ENCODE measurements at places on chromosomes 16 and 17.

DNA sequence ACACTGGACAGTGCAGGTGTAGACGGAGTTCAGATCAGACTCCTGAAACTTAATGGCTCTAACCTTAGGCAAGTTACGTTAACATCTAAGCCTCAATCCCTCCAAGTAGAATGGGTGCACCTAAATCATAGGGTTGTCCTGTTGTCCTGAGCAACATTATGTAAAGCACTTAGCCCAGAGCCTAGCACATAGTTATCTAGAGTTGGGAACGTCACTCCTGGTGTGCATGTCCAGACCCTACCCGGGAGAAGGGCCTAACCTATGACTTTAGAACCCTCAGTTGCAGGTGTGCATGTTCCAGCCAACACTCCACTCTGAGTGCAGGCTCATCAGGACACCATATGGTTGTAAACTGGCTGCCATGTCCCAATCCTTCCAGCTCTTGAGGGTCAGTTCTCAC is 26.0 kb downstream of the LIG3 start:
- no peak for DNase-seq

DNA sequence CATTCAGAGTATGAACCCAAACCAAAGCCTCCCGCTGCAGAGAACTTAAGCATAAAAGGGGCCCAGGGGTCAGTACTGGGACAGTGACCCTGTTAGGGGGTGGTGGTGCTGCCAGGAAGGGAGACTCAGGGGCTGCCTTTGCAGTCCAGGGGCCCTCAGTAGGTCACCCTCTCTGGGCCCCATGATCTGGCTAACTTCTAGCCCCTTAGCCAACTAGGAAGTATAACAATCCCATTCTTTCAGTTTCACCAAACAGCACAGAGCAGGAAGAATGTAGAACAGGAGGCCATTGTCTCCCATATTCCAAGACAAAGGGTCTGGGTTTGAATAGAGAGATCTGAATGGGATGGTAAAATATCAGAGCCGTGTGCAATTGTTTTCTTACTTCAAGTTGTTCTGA is 378.6 kb upstream of the C16orf82 start:
- no peak for DNase-seq

- DNase-seq: no peak
Measured at GRCh38 chr17:31740611-31741082, 118.4 kb downstream of the COPRS start.

DNA sequence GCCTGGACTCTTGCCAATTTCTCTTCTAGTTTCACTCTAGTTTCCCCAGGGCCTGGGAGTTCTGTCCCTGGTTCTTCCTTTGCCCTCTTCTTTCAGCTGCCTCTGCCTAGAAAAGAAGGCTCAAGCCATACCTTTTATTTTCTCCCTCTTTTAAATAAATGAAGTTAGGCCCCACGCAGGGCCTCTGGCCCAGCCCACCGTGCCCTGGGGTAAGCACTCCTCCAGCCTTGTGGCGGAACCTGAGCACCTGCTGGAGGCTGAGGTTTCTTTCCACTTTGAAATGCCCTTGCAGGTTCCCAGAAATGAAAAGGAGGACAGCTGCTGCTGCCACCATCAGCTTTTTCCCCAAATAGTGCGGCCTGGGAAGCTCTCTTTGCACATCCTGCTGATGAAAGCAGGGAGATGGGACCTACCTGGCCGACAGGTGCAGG is 139.4 kb downstream of the CCDC182 start:
- no peak for DNase-seq

GRCh38 chr16:397736-398332 is 835 bp downstream of the NME4 start:
- peak; percentile 40 for DNase-seq

DNA sequence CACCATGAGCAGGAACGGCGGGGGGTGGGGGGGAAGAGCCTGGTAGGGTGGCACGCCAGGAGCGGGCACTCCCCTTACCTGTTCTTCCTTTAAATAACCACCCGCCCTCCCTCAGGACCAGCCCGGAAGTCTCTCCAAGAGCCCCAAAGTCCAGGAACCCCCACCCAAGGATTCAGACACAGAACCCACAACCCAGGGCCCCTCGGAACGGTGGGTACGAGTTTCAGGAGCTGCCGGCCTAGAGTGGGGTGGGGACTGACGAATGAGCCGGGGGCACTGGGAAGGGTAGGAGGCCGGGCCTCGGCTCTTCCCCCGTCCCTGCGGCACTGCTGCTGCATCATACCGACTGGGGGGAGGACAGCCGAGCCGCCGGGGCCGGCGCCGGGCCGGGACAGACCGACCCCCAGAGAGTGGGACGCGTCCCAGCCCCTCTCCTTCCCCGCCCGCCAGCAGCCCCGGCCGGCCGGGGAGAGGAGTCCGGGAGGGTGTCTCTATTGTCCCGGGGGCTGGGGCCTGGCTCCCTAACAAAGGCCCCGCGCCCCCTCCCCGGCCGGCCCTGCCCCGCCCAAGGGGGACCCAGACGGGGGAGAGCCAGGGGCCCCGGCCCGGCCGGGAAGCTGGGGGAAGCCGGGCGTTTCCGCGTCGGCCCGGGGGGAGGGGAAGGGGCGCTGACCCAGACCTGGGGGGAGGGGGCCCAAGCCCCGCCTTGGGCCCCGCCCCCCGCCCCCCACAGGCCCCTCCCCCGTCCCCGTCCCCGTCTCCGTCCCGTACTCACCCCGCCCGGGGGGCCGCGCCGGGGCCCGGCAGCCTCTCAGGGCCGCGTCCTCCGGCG is 747 bp downstream of the ATXN7L3 start:
- DNase-seq: peak; percentile 39

DNA sequence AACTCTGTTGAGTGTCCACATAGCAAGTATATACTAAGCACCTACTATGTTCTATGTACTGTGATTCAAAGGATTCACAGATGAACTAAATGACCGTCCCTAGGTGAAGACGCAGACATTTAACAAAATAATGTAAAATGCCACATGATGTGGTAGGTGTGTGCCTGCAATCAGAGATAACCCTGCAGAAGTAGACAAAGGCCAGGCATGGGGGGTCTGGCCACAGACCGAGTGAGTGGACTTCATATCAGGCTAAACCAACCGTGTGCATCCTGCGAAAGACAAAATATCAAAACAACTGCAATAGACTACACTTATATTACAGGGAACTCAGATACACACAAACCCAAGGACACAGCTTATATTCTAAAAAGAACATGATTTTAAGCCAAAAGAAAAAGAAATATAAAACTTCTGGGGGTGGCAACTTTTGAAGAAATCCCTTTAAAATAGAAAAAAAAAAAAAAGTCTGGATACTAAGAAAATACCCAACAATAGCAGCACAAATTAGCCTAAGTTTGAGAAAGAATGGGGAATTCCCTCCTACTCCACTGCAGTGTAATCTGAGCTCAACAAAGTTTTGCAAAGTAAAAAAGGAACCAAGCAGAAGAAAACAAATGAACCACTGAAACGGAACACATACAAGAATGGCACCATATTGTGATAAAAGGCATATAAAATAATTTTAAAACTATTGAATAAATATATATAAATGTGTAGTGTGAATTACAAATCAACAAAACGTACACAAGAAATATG is 12.3 kb downstream of the HSDL1 start:
- DNase-seq: no peak

GRCh38 chr16:3328643-3329042 is 23.3 kb downstream of the ZNF75A start:
- DNase-seq: no peak

GRCh38 chr16:82083710-82084353 is 48.8 kb downstream of the HSD17B2 start:
- no peak for DNase-seq

DNA sequence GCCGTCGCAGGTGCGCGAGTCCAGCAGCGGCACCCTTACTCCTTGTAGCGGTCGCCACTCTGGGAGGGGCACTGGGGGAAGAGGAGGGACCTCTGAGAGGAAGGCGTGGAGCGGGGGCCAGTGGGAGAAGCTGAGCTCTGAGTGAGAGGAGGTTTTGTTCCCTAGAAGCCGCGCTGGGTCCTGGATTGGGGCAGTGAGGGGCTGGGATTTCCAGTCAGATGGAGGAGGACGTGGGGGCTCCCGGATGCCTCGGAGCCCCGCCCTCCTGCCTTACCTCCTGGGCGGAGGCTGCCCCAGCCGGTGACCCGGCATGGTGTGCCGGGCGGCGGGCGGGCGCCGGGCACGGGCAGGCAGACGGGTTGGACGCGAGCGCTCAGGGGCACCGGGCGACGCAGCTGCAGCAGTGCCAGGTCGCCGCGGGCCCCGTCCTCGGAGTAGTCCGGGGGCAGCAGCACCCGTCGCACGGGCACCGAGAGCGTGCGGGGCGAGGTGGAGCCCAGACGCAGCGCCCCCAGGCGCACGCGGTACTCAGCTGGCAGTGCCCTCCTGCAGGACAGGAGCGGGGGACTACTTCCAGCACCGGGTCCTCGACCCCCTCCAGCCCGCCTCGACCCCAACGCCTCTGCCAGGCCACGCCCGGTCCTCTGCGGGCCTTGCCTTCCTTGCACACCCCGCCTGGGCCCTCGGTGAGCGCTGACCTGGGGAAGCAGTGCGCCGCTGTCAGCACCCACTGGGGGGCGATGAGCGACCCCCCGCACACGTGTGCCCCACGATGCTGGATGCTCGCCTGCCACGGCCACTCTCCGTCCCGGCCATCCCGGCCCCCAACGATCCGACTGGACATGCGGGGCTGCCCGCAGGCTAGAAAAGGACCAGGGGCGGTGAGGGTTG is 2.0 kb downstream of the PRSS33 start:
- no peak for DNase-seq

GRCh38 chr17:17175917-17176316 is 30.2 kb downstream of the PLD6 start:
- DNase-seq: no peak

- no peak for DNase-seq
Measured at GRCh38 chr16:30368122-30368791, 2.0 kb downstream of the TBC1D10B start.

DNA sequence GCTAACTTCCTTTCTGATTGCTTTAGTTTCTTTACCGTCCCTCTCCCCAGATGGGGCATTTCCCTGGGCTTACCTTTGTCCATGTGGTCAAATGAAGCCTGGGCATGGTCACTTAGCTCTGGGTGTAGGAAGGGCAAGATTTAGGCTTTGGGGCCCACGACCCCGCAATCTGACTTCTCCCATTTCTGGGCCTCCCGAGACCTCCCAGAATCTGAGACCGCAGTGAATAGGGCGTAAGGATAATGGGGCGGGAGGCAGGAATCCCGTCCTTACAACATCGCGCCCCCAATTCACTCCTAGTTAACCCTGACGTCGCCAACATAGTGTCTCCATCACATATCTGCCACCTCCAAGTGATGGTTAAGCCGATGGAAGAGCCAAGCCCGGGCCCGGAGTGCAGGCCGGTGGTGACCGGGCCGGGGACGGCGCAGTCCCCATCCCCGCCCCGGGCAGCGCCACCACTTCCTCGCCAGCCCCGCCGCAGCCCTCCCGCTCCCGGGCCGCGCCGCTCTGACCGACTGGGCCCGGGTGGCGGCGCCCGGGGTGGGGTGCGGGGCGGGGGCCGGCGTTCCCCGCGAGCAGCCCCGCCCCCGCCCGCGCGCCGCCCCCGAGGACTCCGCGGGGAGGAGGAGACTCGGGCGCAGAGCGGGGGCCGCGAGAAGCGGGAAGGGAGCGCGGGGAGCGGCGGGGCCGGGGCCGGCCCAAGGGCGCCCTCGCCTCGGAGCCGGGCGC is at the start of gene RHBDL3:
Gene RHBDL3 (plus strand): TSS at position 641 of the 732 bp plus-strand sequence. CDS start 358 bp downstream, outside the sequence.
- no peak for DNase-seq

Data from stimulated activated CD4-positive, alpha-beta T cell treated with anti-CD3 and anti-CD28 coated beads, Interleukin-1b, Interleukin-23, amount 100 ng/mL, for 48 hours (primary cell).